Brain pericyte (primary cell): ENCODE measurements at places on chromosomes 1 and 21.
A peak's percentile ranks its signal among the peaks of the same experiment; 100 is the strongest.

- DNase-seq = no peak
Measured at GRCh38 chr1:38139738-38140487, 93.3 kb upstream of the POU3F1 start.

DNA sequence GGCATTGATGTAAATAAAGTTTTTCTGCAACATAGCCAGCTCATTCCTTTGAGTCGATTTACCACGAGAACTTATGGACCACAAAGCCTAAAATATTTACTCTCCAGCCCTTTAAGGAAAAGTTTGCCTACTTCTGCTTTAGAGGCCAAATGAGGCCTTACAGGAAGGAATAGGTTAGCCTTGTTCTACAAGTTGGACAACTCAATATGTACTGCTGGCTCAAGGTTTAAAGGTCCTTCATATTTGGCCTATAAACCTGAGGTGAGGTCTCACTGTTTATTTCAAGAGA lies 144.5 kb upstream of the DNAH14 start:
- no peak for DNase-seq

DNA sequence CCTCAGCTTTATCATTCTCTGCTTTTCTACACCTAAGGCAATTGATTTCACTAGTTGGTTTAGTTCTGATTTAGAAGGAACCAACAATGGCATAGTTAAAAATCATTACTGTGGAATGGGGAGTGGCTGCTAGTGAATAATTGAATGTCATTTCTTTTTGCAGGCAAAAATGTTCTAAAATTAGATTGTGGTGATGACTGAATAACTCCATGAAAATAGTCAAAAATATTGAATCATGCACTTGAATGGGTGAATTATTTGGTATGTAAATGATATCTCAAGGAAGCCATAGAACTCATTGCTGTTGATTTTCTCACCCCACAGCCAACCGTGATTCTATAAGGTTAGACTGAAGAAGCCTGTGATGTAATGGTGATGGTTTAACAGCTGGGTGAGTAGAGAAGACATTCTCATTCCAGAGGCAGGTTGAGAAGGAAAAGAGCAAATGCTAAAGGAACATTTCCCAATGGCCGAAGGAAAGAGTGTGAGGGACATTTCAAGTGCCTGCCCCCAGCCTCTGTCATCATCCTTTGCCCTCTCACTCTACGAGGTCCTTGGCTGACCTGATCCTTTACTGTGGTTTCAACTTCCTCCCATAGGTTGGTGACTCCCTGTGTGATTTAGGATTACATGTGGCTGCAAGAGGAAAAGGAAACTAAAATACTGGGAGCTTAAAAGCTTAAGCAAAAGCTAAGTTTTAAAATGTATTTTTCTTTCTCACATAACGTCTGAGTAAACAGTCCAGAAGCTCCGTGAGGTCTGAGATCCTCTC lies 12.5 kb downstream of the OVAAL start:
- DNase-seq = no peak

GRCh38 chr1:37840711-37841110 lies 18.7 kb downstream of the MTF1 start:
- no peak for DNase-seq

GRCh38 chr1:109083923-109084322 lies 6.6 kb upstream of the TMEM167B start:
- DNase-seq = no peak

- peak; percentile 61 for DNase-seq
Measured at GRCh38 chr21:39014747-39015146, 168.5 kb downstream of the PSMG1 start.

- DNase-seq = no peak
Measured at GRCh38 chr1:82775406-82776000, 974.8 kb downstream of the ADGRL2 start.

GRCh38 chr1:219741011-219741970 lies 128.4 kb upstream of the ZC3H11B start:
- DNase-seq = no peak

- no peak for DNase-seq
Measured at GRCh38 chr1:68904477-68904876, 407.6 kb upstream of the DEPDC1 start.

DNA sequence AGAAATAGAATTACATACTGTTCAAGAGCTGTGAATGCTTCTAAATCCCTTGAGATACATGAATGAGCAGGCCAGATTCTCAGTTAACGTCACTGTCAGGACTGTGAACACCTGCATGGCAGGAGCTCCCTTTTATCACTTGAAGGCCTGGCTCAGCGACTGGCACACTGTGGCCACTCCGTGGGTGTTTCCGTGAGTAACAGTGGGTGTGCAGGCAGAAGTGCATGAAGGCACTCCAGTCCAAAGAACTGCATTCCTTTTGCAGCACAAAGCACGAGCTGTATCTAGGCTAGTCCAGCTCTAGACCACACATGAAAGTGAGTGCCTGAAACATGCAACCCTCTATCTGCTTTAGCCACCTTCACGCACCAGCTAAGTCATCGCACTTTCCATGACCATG lies 9.6 kb upstream of the SIM2 start:
- no peak for DNase-seq

DNA sequence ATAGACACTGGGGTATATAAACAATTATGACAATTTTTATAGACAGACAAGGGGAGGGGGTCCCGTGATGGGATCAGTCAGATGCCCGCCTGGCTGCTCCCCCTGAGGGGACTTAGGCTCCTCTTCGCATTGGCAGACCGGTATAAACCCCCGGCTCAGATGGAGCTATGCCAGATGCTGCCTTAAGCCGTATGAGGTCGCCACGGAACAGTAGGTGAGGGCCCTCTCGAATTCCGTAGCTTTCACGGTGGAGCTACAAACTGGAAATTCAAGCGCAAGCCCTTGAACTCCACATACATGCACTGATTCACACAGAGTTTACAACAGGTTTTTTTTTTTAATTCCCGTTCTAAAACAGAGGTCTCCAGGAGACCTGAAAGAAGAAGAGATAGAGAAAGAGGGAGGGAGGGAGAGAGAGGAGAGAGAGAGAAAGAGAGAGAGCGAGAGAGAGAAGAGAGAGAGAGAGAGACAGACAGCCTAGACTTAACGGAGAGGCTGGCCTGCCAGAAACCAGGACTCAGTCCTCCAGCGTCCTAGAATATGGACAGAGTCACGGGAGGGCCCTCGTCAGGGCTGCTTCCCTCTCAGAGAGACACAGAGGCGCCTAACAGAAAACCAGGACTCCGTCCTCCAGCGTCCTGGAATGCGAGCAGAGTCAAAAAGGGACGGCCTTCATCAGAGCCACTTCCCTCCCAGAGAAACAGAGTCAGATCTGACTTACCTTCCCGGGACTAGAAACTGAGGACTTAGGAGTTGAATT lies 24.4 kb upstream of the TMEM54 start:
- no peak for DNase-seq

DNA sequence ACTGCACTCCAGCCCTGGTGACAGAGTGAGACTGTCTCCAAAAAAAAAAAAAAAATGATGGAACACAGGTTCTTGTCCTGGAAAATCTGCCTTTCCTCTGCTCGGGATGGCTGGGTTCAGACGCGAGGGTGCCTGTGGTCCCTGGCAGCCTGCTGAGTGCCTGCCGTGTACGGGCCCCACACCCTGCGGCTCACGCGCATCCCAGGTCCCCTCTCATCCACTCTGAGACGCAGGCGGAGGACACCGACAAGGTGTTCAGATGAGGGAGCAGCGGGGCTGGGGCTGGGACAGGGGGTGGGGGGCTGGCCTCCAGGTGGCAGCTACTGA lies 4.3 kb upstream of the ANKRD65 start:
- DNase-seq = no peak

- DNase-seq = no peak
Measured at GRCh38 chr1:169483500-169483966, 2.2 kb downstream of the SLC19A2 start.

- no peak for DNase-seq
Measured at GRCh38 chr1:212452323-212453155, 19.8 kb downstream of the NENF start.

DNA sequence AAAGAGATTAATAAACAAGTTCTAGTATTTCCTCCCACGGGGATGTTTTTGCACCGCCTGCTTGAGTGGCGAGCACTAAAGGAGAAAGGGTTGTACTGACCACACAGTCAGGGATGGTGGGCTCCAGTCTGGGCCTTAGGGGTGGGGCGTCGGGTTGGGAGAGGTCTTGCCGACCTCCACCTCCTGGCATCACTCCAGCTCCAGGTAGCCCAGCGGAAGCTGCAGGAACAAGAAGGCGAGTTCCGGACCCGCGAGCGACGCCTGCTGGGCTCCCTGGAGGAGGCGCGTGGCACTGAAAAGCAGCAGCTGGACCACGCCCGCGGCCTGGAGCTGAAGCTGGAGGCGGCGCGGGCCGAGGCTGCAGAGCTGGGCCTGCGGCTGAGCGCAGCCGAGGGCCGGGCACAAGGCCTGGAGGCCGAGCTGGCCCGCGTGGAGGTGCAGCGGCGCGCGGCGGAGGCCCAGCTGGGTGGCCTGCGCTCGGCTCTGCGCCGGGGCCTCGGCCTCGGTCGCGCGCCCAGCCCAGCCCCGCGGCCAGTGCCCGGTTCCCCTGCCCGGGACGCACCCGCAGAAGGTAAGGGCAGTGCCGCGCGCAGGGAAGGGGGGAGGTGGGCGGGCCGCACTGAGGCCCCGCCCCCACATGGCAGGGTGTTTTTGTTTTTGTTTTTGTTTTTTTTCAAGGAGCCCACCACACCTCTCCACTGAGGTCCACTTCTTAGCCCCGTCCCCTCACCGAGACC lies 19.7 kb downstream of the MFAP2 start:
- DNase-seq = no peak

DNA sequence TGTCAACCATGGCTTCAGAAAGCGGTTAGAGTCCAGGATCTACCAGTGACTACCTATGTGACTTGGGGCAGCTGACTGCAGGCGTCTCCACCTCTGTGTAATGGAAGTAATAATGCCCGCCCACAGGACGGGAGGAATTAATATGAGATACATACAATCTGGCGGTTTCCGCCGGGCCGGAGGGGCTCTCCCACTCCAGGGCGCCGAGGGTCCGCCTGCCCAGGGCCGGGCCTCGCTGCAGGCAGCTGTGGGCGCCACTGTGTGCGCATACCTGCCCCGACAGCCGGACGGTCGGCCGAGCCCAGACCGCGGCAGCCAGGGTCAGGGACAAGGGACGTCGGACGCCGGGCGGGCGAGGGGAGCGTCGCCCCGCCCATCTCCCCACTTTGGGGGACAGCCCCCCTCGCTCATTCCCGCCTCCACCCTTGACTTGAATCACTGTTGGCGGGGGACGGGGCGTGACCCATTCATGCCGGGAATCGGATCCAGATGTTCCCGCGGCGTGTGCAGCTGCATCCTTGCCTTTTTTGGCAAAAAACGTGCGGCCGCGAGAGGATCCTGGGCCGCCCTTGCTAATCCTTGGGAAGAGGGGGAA lies 6.0 kb upstream of the SF3A3 start:
- no peak for DNase-seq

GRCh38 chr1:1678581-1679380 lies 13.8 kb downstream of the SLC35E2B start:
- DNase-seq = no peak

DNA sequence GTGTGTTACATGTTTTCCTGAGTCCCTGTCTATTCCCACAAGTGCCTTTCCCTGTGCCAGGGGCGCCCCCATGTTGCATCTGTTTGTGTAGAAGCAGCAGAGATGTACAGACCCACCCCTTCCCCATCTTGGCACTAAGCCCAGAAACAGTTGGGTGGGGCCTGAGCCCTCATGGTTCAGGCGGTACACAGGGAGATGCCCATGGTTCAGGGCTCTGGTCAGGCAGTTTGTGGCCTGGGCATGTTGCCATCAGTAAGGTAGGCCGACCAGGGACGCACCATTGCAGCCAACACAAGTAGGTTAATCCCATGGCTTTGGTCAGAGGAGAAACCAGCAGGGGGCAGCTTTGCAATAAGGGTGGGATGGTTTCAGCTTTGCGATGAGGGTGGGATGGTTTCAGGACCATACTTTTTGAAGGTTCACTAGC lies 914 bp upstream of the ADGRB2 start:
- no peak for DNase-seq

DNA sequence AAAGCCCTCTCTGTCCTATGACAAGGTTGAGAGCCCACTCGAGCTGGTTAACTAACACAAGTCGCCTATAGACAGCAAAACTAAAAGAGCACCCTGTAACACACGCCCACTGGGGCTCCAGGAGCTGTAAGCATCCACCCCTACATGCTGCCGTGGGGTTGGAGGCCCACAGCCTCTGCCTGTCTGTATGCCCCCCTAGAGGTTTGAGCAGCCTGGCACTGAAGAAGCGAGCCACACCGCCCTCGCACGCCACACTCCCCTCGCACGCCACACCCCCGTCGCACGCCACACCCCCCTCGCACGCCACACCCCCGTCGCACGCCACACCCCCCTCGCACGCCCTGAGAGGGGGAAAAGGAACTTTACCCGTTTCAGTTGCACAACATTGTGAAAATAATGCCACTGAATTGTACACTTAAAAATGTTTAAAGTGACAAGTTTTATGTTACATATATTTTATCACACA lies 13.2 kb upstream of the HMGCL start:
- no peak for DNase-seq

GRCh38 chr1:234734412-234734835 lies 124.4 kb upstream of the IRF2BP2 start:
- DNase-seq = no peak

- DNase-seq = no peak
Measured at GRCh38 chr1:8899046-8899445, 20.6 kb upstream of the ENO1 start.

DNA sequence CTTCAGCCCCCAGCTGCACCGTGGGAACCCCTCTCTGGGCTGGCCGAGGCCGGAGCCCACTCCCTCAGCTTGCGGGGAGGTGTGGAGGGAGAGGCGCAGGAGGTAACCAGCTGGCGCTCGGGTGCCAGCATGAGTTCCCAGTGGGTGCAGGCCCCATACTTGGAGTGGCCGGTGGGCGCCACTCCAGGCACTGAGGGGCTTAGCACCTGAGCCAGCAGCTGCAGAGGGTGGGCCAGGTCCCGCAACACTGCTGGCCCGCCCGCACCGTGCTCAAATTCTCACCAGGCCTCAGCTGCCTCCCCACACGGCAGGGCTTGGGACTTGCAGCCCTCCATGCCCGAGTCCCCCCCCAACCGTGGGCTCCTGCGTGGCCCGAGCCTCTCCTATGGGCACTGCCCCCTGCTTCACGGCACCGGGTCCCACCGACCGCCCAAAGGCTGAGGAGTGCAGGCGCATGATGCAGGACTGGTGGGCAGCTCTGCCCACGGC lies 47.2 kb downstream of the LRRC53 start:
- DNase-seq = no peak
